Lower lobe of right lung (tissue), 2 donors: ENCODE measurements at places on chromosomes 11 and 22.

- peak; percentile 14 for DNase-seq
- peaks cover 6% of the 10 kb centered on the region for H3K4me1 ChIP-seq
- no peak overlapping the region for H3K27ac ChIP-seq
Measured at GRCh38 chr22:37204045-37204655, 8.1 kb downstream of the SSTR3 start.

DNA sequence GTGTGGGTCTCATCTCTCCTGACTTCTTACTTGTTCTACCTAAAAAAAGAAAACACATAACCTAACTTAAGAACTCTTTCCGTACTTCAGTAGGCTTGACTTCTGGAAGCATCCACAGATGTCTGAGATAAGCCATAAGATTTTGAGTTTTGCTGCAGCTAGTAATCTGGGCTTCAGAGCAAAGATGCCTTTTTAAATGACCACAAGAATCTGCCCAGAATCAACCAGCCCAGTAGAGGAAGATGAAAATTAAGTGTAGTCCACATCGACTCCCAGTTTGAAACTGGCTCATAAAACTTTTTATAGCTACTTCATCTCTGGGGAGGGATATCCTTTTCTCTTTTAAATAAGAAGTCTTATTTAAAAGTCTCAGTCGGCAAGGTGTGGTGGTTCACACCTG lies 10.7 kb downstream of the DENND5A start:
- DNase-seq = no peak
- no peak overlapping the region for H3K4me3 ChIP-seq
- peaks cover 14% of the 10 kb centered on the region for H3K36me3 ChIP-seq
- no peak overlapping the region for H3K27ac ChIP-seq
- H3K4me1 ChIP-seq = peaks cover 17% of the 10 kb centered on the region
- H3K27me3 ChIP-seq = no peaks in the 10 kb centered on the region

- peak; percentile 24 for DNase-seq
- H3K27me3 ChIP-seq = no peaks in the 10 kb centered on the region
- H3K27ac ChIP-seq = no peak overlapping the region
- H3K4me3 ChIP-seq = no peak overlapping the region
Measured at GRCh38 chr11:134524896-134525845, 113.1 kb upstream of the B3GAT1 start.

- H3K4me3 ChIP-seq = no peak overlapping the region
- H3K27me3 ChIP-seq = no peaks in the 10 kb centered on the region
- H3K36me3 ChIP-seq = no peaks in the 10 kb centered on the region
Measured at GRCh38 chr22:48204296-48204695, 1441.8 kb downstream of the TBC1D22A start.

GRCh38 chr11:103862094-103862801 lies 174.2 kb upstream of the DDI1 start:
- no peak for DNase-seq
- H3K4me3 ChIP-seq = no peak overlapping the region
- H3K27ac ChIP-seq = no peak overlapping the region
- no peaks in the 10 kb centered on the region for H3K36me3 ChIP-seq
- no peaks in the 10 kb centered on the region for H3K27me3 ChIP-seq
- no peaks in the 10 kb centered on the region for H3K4me1 ChIP-seq

DNA sequence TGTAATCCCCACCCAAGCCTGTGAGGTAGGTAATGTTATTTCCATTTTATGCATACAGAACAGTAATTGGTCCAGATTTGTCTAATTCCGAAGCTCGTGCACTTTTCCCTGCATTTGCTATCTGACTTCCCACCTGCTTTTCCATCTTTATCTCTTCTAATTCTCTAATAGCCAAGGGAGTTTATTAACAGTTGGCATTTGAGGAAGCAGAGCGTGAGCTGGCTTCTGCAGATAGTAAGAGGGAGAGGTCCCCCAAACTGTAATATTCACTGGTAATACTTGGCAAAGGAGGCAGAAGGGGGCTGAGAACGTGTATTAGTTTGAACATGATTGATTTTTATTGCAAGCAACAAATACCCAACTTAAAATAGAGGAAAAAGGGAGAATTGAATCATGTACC lies 110.8 kb upstream of the SPON1 start:
- H3K4me3 ChIP-seq = no peak overlapping the region
- H3K4me1 ChIP-seq = no peaks in the 10 kb centered on the region
- no peak overlapping the region for H3K27ac ChIP-seq
- no peaks in the 10 kb centered on the region for H3K27me3 ChIP-seq
- DNase-seq = no peak
- H3K36me3 ChIP-seq = no peaks in the 10 kb centered on the region
